SK-N-MC (cell line): ENCODE measurements at places on chromosomes 1 and 21.

DNA sequence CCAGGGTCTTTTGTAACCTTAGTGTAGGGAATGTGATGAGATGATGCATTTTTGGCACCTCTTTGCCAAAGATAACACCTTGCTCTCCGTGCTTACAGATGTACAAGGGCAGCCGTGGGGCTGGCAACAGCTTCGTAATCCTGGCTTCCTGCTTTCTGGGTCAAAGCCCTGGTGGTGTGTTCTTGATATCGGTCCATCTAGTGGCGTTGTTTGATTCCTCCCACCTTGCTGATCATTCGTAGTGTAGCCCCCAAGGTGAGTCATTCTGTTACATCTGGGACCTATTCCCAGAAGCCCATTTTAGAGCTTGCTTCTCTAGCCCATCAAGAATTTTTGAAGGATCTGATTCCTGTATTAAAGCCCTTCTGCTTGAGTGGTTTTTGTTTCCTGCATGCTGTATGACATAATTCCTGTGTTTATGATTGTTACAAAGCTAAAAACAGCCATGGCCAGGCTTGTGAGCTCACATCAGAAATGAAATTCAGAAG lies 7.0 kb upstream of the CCT8 start:
- DNase-seq: no peak

DNA sequence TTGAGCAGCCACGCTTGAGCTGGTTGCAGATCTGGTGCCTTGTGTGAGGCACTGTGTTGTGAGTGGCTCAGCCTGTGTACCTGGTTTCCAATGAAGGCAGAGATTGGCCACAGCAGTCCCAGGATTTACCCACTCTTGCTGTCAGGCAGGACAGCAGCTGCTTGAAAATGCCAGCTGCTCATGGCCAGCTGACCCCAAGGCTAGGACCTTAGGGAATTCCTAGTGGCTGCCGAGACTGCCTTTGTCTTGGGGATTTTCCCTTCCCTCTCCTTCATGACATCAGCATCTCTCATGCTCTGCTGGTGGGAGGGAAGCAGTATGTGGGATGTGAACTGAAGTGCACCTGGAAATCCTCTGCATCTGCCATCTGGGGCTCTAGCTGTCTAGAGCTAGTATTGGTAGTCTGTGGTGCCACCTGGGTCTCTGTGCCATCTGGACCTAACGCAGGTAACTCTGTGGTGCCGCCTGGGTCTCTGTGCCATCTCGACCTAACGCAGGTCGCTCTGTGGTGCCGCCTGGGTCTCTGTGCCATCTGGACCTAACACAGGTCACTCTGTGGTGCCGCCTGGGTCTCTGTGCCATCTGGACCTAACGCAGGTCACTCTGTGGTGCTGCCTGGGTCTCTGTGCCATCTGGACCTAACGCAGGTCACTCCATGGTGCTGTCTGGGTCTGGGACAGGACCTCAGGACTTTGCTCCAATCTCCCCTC lies 3.8 kb upstream of the LRRC47 start:
- DNase-seq: no peak

DNA sequence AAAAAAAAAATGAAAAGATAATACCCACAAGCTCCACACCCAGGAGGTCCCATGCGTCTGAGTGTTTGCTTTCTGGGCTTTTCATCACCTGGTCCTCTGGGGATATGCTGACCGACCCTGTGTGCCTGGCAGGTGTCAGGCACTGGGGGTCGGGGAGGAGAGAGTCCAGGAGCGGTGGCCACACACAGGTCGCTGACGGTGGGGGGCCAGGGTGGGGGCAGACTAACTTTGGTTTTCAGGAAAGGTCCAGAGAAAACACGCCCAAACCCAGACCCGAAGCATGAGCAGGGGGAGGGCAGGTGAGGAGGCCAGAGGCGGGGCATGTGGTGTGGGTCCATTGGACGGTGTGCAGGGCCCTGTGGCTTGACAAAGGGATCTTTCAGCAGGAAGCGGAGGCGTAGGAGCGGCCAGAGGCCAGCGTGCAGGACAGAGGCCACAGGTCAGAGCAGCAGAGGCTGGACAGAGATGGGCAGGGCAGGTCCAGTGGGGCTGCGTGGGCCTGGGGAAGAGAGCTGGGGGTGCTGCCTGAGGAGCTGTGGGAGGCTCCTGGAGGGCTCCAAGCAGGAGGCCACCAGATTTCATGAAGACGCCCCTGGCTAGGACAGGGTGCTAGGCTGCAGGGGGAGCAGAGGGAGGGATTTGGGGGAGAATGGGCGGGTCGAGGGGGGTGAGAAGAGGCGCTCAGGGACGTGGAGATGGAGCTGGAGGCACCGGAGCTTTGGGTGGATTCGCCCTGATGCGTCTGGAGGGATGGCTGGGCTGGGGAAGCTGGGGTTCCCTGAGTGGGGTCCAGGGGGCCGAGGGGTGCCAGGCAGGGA lies 15.8 kb downstream of the RNF223 start:
- no peak for DNase-seq

GRCh38 chr1:78156805-78157521 lies 111.2 kb downstream of the GIPC2 start:
- peak; percentile 75 for DNase-seq

- DNase-seq: no peak
Observed at GRCh38 chr1:27405074-27405473, 12.7 kb downstream of the GPR3 start.
